Stimulated activated CD4-positive, alpha-beta T cell treated with anti-CD3 and anti-CD28 coated beads, TNF-alpha, amount 100 ng/mL, for 1 hour (primary cell): ENCODE measurements at places on chromosomes 13 and 19.

GRCh38 chr13:30268673-30269072, 38.7 kb downstream of the KATNAL1 start:
- no peak for DNase-seq

DNA sequence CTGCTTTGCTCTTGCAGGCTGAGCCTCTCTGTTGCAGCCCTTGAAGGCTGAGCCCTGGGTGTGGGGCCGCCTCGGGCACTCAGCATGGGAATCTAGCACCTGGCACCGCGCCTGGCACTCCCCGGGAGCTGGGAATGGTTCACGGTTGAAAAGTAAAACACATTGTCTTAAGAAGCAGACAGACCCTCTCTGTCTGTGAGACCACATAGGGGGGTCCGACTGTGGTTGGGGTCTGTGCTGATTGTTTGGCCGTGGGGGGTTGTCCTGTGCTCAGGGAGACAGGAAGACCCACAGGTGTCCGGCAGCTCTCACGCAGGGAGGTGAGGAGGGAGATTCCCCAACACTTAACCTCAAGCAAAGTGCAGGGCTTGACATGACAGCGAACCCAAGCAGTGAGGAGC, 64.8 kb downstream of the SOX1 start:
- DNase-seq: no peak

- DNase-seq: no peak
Measured at GRCh38 chr13:57673197-57673596, 41.7 kb downstream of the PCDH17 start.

GRCh38 chr13:46296921-46297320, 85.2 kb downstream of the LRRC63 start:
- no peak for DNase-seq

GRCh38 chr19:40752257-40752781, 1.3 kb downstream of the SNRPA start:
- DNase-seq: no peak

GRCh38 chr13:52034616-52035226, 10.2 kb downstream of the UTP14C start:
- no peak for DNase-seq

GRCh38 chr13:110447058-110447511, 114.4 kb downstream of the RAB20 start:
- no peak for DNase-seq

- DNase-seq: no peak
Measured at GRCh38 chr19:50333737-50334617, 4.8 kb upstream of the KCNC3 start.

GRCh38 chr13:113948034-113948742, 25.7 kb downstream of the C13orf46 start:
- no peak for DNase-seq

GRCh38 chr19:372306-372890, 27.8 kb upstream of the MIER2 start:
- no peak for DNase-seq

DNA sequence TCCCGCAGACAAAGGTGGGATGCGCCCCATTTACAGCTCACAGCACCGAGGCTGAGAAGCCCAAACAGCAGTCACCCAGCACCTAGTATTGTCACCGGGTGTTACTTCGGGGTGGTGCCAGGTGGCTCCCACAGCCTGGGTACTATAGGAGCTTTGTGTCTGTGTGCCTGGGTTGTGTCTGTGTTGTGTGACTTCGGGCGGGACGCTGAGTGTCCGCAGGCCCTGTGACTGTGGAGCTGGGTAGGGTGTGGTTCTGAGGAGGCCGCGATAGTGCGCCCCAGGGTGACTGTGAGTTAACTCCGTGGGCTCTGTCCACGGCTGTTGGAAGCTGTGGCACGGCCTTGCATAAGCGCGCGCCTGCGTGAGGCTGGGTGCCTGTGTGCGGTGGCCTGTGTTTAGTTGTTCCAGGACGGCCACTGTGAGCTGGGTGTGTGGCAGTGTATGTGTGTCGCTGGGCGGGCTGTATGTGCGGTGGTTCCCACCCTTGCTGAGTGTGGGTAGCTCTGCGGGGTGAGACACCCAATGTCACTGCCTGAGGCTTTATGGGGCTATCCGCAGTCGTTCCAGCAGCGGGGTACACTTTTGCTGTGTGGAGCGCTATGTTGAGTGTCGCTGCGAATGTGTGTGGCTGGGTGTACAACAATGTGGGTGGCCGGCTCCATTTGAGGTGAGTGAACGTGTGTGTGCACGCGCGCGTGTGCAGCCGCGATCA, 559 bp upstream of the SSBP4 start:
- no peak for DNase-seq

- DNase-seq: no peak
Measured at GRCh38 chr13:95516021-95516420, 36.5 kb upstream of the CLDN10 start.

- DNase-seq: no peak
Measured at GRCh38 chr19:18683958-18684641, 620 bp downstream of the CRTC1 start.

- DNase-seq: no peak
Measured at GRCh38 chr13:51437550-51438127, 15.2 kb downstream of the INTS6 start.

DNA sequence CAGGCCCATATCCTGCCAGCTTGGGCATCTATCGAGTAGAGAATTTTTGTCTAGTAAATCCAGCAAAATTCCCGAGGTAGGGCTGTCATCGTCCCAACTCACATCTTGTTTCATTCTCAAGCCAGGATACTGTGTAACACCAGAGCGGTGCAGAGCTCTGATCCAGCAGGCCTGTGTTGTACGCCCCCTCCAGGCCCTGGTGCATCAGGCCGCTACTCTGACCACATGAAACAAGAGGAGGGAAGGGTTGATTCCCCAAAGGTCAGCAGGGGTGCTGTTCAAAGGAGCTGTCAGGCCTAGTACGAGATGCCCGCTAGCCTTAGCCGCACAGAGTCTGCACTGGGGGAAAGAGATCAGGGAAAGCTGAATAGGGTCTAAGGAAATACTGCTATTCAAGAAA, 276.0 kb downstream of the SLC7A1 start:
- no peak for DNase-seq

DNA sequence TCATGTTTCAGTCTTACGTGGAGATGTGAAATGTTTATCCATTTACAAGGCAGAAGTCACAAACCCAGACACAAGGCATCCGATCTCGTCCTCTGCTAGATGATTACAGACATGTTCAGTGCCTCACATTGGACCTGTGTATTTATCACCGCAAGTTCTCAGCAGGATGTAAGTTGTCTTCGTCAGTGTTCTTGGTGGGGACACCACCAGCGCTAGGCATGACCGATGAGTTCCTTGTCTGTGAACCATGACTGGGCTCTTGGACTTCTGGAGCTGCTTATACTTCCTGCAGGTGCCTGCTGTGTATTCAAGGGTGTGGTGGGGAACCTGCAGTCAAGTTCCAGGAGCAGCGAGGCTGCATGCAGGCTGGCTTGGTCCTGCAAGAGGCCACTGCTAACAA, 105.4 kb downstream of the URI1 start:
- DNase-seq: no peak

GRCh38 chr13:47539317-47539716, 461.8 kb downstream of the SUCLA2 start:
- DNase-seq: no peak

- no peak for DNase-seq
Measured at GRCh38 chr13:24802074-24802473, 38.1 kb downstream of the RNF17 start.

DNA sequence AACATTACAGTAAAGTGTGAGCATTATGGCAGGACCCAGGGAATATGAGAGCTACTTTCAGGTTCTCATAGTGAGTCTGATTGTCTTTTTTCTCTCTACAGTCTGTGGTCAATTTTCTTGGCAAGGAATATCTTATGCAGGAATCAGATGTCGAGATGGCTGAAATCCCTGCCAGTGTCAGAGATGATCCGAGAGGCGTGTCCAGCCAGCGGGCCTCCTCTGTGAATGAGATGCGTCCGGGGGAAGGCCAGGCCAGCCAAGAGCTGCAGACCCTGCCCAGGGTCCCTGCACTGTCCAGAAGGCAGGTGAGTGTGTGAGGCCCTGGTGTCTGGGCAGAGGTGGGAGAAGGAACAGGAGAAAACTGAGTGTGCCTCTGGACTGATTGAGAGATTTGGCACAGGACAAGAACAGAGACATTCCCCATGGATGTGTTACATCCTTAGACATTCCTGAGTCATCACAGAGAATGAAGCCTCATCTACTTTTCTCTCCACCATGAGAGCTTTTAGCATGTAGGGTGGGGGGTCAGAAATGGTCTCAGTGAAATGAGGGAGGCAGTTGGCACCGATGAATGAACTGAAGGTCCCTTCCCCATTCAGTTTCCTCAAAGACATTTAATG, 27.3 kb upstream of the EDDM13 start:
- DNase-seq: no peak

- no peak for DNase-seq
Measured at GRCh38 chr13:40189426-40189825, 477.0 kb downstream of the FOXO1 start.

- no peak for DNase-seq
Measured at GRCh38 chr13:45401314-45401713, 16.9 kb downstream of the SLC25A30 start.

- no peak for DNase-seq
Measured at GRCh38 chr13:97301382-97302095, 79.4 kb downstream of the MBNL2 start.

DNA sequence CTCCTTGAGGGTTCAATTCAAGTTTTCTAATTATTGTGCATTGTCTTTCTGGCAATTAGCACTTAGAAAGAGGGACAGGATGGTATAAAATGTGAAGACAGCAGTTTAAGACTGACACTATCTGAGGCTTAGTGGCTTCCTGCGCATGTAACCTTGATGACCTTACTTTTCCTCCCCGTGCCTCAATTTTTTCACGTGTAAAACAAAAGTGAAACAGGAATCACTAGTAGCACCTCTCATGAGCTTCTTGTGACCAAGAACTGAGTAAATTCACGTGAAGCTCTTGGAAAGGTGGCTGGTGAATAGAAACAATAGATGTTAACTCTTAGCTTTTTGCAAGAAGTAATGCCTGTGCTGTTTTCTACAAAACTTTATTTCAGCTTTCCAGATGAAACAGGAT, 233.9 kb downstream of the LMO7 start:
- no peak for DNase-seq

GRCh38 chr13:34003656-34004055, 185.7 kb downstream of the RFC3 start:
- DNase-seq: no peak

GRCh38 chr19:41427647-41428480, 690 bp upstream of the B3GNT8 start:
- DNase-seq: no peak

DNA sequence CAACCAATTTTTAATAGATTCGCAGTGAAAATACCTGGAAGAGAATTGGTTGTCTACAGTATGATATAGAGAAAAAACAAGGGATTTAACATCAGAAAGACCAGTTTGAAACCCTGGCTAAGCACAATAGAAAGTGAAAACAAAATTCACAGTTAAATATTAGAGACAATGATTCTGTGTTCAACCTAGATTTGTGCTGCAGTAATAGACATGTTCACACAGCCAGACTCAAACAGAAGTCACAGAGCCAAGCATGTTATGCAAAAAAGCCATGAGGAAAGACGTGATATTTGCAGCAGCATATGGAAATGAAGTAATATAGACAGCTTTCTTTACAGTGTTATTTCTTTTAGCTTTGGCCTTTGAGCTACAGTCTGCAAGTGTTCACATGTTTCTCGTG, 48.1 kb downstream of the SCEL start:
- no peak for DNase-seq

DNA sequence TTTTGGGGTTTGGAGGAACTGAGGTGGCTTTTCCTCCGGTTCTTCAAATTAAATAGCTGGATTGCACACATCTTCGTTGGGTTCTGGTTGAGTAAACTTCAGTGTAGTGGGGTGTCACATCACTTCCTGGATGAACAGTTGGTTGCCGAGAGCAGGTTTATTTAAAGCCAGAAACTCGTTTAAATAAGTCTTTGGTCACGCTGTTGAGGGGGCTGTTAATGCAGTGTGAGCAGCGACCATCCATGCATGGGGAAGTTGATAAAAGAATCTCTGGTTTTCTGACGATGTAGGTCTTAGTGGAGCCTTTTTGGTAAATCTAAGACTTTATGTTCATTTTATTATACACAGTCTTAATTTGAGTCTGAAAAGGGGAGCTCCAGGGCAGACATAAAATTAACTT, 351.2 kb upstream of the ARGLU1 start:
- no peak for DNase-seq

DNA sequence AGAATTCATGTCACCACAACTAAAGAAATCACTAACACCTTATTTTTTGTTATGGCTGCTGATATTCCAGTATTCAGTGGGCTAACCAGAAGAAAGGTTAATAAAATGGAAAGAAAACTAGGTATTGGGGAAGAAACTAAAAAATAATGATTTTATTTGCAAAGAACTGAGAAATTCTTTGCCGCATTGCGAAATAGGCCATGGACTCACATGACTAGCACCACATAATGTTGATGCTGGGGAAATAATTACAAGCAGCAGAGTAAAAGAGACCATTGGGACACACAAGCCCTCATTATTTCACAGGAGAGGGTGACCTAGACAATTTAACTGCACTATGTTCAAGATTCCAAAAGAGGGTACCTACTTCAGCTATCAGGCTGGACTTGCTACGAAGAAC, 1411.5 kb downstream of the SLITRK5 start:
- no peak for DNase-seq

DNA sequence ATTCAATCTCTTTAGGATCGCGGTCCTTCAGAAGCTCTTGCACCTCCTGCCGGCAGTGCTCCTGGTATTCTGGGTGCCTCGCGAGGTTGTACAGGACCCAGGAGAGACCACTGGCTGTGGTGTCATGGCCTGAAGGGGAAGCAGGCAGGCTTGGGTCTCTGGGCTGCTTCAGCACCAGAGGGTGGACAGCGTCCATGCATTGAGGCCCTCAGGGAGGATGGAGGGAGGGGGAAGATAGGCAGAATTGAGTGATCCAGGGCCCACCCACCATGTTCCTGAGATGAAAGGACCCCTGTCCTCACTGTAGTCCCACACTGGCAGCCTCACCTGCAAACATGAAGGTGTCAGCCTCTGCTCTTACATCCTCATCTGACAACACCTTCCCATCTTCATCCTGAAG, 17.9 kb upstream of the OR10H5 start:
- no peak for DNase-seq

DNA sequence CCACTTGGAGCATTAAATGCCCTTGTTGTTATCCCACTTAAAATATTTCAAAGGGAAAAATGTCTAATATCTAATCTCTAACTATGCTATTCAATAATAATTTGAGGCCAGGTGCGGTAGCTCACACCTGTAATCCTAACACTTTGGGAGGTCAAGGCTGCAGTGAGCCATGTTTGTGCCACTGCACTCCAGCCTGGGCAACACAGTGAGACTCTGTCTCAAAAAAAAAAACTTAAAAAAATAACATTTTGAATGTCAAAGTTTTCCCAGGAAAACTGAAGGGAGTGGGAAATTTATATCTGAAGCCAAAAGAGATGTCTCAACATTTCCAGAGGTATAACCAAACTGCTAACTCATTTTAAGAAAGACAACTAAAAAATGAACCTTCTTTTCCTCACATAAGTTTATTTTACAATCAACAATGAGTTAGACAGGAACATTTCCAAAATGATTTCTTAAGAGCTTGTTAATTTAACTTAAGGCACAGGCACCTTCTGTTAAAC, 47.9 kb downstream of the CAB39L start:
- DNase-seq: no peak

GRCh38 chr19:57276430-57276829, 3.9 kb upstream of the ZNF460 start:
- no peak for DNase-seq
